DMS79 (cell line): ENCODE measurements at places on chromosomes 5 and 9.

DNA sequence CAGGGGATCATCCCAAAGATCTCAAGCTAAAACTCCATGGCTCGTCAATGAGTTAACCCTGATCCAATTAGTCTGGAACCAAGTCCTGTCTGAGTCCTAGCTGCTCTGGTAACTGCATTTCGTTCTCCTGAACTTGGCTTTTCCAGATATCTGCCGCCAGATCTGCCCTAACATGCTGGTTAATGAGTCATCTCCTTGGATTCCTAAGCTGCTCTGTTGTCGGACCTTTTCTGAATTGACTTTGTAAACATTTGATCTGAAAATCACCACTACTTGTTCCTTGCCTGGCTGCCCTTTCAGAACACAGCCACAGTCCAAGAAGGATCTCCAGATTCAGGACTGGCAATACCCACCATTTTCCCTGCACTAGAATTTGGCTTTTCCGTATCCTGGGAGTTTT lies 473.0 kb downstream of the ZSWIM6 start:
- DNase-seq: no peak

DNA sequence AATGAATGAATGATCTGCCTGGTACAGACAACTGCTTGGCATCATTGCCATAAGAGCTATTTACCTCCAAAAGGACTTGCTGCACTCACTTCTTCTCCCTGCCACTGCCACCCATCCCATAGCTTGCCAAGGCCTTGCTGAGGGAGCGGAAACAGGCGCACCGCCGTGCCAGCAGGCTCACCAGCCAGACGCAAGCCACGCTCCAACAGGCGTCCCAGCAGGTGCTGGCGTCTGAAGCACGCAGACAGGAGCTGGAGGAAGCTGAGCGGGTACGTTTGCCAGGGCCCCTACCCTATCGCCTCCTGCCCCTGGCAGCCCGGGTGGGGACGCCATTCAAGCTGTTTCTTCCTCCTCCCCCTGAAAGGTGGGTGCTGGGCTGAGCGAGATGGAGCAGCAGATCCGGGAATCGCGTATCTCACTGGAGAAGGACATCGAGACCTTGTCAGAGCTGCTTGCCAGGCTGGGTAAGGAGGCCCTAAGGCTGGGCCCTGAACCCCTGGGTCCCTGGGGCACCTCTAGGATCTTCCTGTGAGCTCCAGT lies 8.9 kb upstream of the AIF1L start:
- DNase-seq: peak; percentile 61

GRCh38 chr9:96020792-96021550 lies 145.5 kb downstream of the ERCC6L2 start:
- no peak for DNase-seq

DNA sequence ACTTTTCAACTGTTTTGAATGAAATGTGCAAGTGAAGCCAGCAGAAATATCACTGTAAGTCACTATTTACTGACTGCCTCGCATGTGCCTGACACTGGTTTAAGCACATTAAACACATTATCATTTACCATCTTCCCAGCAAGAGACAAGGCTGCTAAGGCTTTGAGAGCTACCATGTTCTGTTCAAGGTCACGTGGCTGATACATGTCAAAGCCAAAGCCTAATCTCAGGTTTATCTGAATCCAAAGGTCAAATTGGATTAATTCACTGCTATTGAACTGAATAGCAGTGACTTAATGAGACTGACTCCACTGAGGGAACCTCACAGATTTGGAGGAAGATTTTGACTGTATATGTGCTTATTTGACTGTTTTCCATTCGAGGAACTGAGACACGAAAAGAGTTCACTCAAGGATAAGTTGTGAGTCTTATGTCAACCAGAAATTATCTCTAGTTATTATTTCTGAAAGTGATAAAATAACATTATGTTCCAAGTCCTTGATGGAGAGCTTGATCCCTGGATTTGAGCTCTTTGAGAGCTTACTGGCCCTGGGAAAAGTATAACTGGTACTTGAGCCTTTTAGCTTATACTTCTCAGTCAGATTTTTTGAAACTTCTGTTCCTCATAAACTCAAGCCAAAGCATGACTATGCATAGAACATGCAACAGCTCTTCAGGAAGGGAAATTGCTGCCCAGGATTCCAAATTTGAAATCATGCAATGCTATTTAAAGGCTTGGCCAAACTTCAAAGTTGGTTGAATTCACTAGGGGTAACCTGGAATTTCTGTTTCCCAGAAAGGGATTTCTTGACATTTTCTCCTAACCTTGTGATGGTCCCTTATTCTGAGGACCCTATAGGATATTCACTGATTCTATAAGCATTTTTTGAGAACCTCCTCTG lies 23.4 kb upstream of the ARHGAP26 start:
- no peak for DNase-seq

- DNase-seq: no peak
Measured at GRCh38 chr5:176812269-176813259, 2.2 kb downstream of the UNC5A start.

DNA sequence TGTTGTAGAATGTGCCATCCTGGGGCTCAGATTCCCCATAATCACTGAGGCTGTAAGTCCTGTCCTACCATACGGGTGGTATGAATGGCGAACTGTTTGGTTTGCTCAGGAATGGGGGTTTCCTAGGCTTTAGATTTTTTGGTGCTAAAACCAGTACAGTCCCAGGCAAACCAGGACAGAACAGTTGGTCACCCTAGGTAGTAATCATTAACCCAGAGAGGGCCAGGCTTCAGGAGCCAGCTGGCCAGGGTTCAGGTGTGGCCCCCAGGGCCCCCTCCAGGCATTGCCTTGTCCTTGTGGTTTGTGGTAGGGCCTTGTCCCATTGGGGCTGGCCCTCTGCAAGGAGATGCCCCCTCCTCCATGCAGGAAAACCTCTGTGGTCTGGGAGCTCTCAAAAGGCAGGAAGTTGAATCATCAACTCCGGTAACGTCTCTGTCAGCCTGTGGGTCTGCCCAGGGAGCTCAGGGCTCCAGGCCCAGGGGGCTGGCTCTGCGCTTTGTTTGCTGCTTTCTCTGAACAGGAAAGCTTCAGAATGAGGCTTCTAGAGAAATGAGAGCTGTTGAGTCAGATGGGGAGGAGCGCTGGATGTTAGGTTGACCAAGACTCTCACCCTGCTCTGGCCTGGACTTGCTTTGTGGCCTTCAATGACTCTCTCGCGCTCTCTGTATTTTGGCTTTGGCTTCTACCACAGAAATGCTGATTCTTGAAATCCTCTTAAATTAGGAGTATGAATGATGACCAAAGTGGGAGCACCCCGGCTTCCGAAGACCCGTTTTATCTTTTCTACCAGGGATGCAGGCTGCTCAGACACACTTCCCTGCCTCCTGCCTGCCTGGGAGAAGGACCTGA lies 22.2 kb upstream of the JADE2 start:
- DNase-seq: no peak

GRCh38 chr9:123561046-123561445 lies 205.0 kb downstream of the CRB2 start:
- peak; percentile 62 for DNase-seq

DNA sequence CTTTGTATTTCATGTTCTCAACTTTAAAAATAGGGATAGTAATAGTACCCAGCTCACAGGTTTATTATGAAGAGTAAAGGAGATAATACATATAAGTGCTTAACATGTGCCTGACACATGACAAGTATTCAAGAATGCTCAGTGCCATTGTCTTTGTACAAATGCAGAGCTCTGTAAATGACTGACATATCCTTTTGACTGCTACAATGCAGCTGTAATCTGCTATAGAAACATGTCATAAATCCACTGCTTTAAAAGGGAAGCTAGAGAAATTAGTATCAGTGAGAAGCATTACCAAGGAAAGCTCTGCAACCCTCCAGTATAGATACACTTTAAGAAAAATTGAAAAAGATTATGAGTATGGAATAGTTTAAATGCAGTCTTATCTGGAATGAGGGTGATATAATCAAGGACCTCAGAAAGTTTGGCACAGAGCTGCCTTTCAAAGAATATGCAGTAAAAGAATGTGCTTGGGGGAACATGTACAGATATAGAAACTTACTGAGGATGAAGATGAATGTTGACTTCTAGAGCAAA lies 17.9 kb downstream of the ERAP1 start:
- DNase-seq: no peak

- DNase-seq: no peak
Measured at GRCh38 chr9:112846528-112847488, 43.9 kb downstream of the SLC46A2 start.

DNA sequence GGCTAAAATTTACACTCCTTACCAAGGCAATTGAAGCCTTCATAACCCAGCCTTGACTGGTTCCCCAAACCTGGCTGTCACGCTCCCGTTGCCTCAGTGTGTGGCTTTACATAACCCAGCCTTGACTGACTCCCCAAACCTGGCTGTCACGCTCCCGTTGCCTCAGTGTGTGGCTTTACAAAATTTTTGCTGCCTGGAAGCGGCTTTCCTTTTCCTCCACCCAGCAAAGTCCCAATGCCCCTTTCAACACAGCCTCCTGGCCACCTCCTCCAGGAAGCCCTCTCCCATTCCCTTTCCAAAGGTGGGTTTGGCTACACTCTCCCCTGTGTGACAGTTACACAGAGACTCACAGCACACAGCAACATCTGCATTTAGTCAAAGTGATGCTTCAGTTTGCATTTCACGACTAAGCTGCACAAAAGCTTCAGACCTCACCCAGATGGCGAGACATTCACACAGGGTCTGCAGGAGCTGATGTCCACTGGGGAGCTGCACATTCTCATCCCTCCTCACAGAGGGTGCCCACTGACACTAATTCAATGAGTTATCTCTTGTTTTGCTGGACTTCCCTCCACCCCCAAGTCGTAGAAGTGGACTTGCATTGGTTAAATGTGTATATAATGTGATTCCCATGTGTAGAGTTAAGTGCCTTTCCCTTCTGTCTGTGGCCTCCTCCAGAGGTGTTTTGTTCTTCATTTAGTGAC lies 156.6 kb upstream of the PHYKPL start:
- DNase-seq: no peak
